ENCODE measurements at places on chromosomes 5 and 9. TPM values are rescaled to one million over a fixed set of nuclear protein-coding genes. Genes with fewer than 3 reads are reported as not detected.

Gene NFIB
- total RNA-seq = not detected

Gene LCN12
- 1.0 TPM for total RNA-seq

Gene QRFP
- not detected for total RNA-seq

Gene SPRY4
- total RNA-seq = 1.1 TPM

Gene SCAMP1
- 18.1 TPM for total RNA-seq

Gene INSYN2B
- not detected for total RNA-seq

Gene PCDHB10
- not detected for total RNA-seq

Gene SOX30
- total RNA-seq = 2.0 TPM

Gene INSL6
- not detected for total RNA-seq

Gene SNCB
- 0.81 TPM for total RNA-seq

Gene CARD9
- 1.6 TPM for total RNA-seq

Gene COQ4
- 29.4 TPM for total RNA-seq

Gene MCTP1
- 1.2 TPM for total RNA-seq

Gene CDC25C
- 30.1 TPM for total RNA-seq

Gene OR1Q1
- 0.26 TPM for total RNA-seq

Gene PCDHGA2
- not detected for total RNA-seq

Gene COL23A1
- total RNA-seq = 0.86 TPM

Gene LHFPL2
- 0.12 TPM for total RNA-seq

Gene LIX1
- total RNA-seq = not detected

Gene NEUROG1
- not detected for total RNA-seq

Gene STPG3
- total RNA-seq = not detected

Gene FAM153A
- 58.1 TPM for total RNA-seq

Gene PSMD5
- total RNA-seq = 59.0 TPM

Gene EQTN
- total RNA-seq = not detected

Gene PCDHB3
- total RNA-seq = not detected

Gene LRRTM2
- 0.29 TPM for total RNA-seq

Gene RNF183
- total RNA-seq = 0.69 TPM

Gene NADK2
- 20.9 TPM for total RNA-seq

Gene PCDHGA11
- total RNA-seq = not detected

Gene PCDHAC1
- total RNA-seq = not detected

Gene LCP2
- 190 TPM for total RNA-seq

Gene DBH
- total RNA-seq = not detected

Gene LHX2
- total RNA-seq = not detected

Gene FCN2
- not detected for total RNA-seq

Gene SLC35D2
- total RNA-seq = 14.0 TPM

Gene ADAMTS19
- total RNA-seq = not detected

Gene ZFP2
- 0.86 TPM for total RNA-seq

Gene CCDC180
- 6.2 TPM for total RNA-seq

Gene CDKN2B
- 1.3 TPM for total RNA-seq

Gene C9orf78
- 44.6 TPM for total RNA-seq

Gene ASPN
- not detected for total RNA-seq

Gene MAP1B
- 5.5 TPM for total RNA-seq

Gene SYNPO
- total RNA-seq = 0.30 TPM

Gene SAXO1
- total RNA-seq = not detected

Gene FGF10
- not detected for total RNA-seq

Gene SLC1A1
- 0.23 TPM for total RNA-seq

Gene INPP5E
- total RNA-seq = 20.1 TPM

Gene TMEM215
- not detected for total RNA-seq

Gene NIM1K
- total RNA-seq = 4.3 TPM
